ENCODE measurements at places on chromosomes 4 and X.

- no peak for DNase-seq
Measured at GRCh38 chr4:108619372-108620100, 840 bp upstream of the RPL34 start.

- no peak for DNase-seq
Measured at GRCh38 chr4:145520172-145520571, 38.5 kb downstream of the SMAD1 start.

- no peak for DNase-seq
Measured at GRCh38 chrX:107624893-107625292, 3.4 kb upstream of the PRPS1 start.

DNA sequence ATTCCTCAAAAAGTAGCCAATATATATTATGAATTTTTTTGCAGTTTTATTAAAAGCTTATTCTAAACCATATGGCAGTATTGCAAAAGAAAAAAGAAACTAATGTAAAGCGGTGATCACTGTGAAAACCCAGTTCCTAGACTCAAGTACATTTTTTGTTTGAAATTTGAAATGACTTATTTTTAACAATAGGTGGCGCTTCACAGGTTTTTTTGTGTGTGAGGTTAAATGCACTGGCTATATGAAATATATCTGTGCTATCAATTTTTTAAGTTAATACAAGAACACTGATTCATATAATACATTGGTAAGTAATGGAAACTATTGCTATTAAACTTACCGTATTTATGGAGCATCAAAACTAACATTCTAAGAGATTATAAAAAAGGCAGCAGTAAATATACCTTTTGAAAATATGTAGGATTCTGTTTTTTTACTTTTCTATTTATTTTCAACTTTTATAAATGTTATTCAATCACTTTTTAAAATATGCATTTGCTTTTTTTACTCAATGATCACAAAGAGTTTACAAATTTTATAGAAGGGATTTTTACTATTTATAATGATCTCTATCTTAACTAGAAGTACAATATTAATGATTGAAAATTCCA is 5.6 kb upstream of the SPRY1 start:
- no peak for DNase-seq

GRCh38 chr4:40317916-40318658 is 17.0 kb upstream of the CHRNA9 start:
- no peak for DNase-seq

GRCh38 chr4:57182132-57182874 is 72.1 kb upstream of the IGFBP7 start:
- peak; percentile 47 for DNase-seq

GRCh38 chr4:66023061-66023460 is 352.8 kb upstream of the EPHA5 start:
- no peak for DNase-seq

GRCh38 chrX:17183566-17183965 is 191.4 kb upstream of the NHS start:
- no peak for DNase-seq

DNA sequence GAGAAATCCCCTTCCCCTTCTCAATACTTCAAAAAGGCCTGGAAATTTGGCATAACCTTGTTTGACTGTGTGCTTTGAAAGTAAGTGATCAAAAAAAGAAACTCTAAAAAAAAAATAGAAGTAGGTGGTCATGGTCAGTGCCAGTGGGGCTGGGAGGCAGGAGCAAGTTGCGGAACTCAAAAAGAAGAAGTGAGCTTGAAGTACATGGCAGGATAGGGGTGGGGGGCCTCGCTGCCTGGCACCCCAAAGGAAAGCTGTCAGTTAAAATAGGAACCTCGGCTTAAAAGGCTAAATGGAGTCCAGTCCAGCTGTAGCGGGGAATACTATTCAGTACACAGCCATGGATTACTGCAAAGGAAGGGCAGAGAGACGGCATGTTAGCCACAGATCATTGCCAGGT is 12.2 kb upstream of the NKRF start:
- no peak for DNase-seq

GRCh38 chrX:153968754-153969124 is 2.9 kb downstream of the HCFC1 start:
- DNase-seq, result no peak

GRCh38 chrX:10906866-10907265 is 204.3 kb upstream of the HCCS start:
- no peak for DNase-seq

- DNase-seq, result no peak
Measured at GRCh38 chr4:26075583-26075982, 161.6 kb downstream of the SMIM20 start.

DNA sequence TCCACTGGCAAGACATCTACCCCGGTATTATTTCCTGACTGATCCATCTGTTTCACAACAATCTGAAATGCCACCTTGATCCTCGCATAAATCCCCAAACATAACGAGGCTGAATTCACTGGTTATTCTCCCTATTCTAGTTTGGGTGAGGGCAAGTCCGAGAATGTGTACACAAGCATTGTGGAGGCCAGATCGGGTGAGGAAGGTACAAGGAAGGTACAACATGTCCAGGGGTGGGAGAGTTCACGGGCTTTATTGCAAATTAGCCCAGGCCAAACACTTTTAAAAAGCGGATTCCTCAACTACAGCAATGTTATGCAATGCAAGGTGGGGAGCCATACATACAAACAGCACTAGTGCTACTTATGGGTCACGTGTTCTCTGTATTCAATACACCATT is 82.0 kb upstream of the STS start:
- no peak for DNase-seq

DNA sequence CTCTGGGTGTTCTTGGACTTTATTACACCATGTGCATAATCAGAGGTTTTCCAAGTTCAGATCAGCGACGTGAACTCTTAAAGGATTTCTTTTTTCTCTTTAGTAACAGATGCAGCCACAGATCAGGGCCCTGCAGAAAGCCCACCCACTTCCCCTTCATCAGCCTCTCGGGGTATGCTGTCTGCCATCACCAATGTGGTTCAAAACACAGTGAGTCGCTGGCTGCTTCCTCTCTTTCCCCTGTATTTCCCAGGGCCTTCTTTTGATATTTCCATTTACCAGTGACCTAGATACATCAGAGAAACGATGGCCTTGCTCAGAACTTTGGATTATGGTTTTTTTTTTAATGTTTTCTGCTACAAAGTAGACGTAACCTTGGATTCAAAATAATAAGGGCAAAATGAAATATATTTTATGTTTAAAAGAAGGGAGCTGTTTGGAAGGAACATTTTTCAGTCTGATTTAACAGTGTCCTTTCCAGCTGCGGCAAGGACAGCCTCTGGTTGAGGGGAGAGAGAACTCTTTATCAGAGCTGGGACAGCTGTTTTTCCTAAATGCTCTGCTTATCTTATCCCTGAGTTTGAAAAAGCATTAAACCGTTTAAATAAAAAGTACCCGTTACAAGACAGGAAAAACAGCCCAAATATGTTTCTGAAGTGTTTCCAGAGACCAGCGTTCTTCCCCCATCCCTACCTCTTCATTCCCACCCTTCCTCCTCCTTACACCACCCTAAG is 38.2 kb downstream of the FAM114A1 start:
- no peak for DNase-seq

DNA sequence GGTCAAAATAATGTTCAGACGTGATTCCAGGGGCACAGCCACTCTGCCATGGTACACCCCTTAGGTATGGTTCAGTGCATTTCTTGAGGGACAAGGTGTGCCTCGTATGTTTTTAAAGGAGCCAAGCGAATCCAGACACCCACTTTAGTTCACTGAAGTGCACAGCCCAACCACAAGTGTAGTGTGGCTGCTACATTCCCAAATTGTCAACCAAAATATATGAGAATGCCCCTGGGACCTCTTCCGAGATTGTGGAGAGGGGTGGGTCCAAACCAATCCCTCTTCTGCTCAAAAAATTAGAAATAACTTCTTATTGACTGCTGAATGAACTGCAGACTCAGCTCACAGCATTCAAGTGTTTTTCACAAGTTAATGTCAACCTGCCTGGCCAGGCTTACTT is 7.4 kb upstream of the BRS3 start:
- DNase-seq, result no peak

GRCh38 chr4:147287588-147287890 is 193.4 kb upstream of the EDNRA start:
- no peak for DNase-seq

- peak; percentile 40 for DNase-seq
Measured at GRCh38 chr4:5524446-5525299, 183.7 kb downstream of the EVC2 start.

- no peak for DNase-seq
Measured at GRCh38 chr4:167196344-167197012, 37.8 kb downstream of the SPOCK3 start.

DNA sequence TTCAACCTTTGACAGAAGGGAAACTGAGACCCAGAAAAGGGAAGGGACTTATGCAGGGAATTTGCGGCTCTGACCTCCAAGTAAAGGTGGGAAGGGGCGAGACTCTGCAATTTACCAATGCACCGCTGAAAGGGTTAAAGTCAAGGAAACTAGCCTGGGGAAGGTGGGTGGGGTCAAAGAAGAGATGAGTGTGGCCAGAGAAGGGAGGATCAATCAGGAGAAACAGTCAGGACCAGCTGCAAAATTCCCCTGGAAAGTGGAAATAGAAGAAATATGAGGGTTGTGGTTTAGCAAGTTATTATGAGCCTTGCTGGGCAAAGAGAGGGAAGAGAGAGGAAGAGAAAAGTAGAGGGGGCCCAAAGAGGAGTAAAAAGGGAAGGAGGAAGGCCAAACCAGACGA is 30.5 kb downstream of the STARD8 start:
- DNase-seq, result no peak

GRCh38 chr4:181312066-181312465 is 931.1 kb upstream of the TENM3 start:
- DNase-seq, result no peak

GRCh38 chr4:22869235-22869634 is 176.5 kb downstream of the GBA3 start:
- no peak for DNase-seq

DNA sequence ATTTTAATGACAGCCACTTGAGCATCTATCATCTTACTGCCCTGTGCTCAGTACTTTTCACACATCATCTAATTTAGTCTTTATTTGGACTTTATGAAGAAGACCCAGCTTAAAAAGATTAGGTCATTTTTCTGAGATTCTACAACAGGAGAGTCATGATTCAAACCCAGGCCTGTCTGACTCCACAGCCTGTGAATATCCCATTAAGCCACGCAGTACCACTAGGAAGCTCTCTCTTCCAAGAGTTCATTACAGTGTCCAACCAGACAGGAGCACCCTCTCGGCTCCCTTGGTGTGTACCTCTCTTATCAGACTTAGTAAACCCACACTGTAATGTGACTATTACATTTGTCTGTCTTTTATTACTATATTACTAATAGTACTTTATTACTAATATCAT is 332.8 kb downstream of the DHX15 start:
- DNase-seq, result no peak

DNA sequence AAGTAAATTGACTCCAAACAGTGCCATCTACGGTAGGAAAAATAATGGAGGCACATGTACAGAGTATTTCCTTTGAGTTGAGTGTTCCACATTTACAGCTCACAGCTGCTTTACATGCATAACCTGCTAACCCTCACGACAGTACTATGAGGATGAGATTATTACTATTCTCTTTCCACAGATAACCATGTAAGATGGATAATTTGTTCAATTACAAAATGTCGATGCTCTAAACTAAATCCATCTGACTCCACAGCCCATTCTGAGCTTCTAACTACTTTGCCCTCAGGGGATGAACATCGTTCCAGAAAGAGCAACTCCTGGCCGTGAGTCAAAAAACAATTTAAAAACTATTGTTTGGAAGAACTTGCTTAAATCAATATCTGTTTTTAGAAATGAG is 330.4 kb upstream of the NWD2 start:
- DNase-seq, result no peak

GRCh38 chr4:74098427-74098994 is 484 bp downstream of the CXCL2 start:
- no peak for DNase-seq

GRCh38 chr4:82380344-82380743 is 6.6 kb upstream of the HNRNPD start:
- DNase-seq, result no peak

DNA sequence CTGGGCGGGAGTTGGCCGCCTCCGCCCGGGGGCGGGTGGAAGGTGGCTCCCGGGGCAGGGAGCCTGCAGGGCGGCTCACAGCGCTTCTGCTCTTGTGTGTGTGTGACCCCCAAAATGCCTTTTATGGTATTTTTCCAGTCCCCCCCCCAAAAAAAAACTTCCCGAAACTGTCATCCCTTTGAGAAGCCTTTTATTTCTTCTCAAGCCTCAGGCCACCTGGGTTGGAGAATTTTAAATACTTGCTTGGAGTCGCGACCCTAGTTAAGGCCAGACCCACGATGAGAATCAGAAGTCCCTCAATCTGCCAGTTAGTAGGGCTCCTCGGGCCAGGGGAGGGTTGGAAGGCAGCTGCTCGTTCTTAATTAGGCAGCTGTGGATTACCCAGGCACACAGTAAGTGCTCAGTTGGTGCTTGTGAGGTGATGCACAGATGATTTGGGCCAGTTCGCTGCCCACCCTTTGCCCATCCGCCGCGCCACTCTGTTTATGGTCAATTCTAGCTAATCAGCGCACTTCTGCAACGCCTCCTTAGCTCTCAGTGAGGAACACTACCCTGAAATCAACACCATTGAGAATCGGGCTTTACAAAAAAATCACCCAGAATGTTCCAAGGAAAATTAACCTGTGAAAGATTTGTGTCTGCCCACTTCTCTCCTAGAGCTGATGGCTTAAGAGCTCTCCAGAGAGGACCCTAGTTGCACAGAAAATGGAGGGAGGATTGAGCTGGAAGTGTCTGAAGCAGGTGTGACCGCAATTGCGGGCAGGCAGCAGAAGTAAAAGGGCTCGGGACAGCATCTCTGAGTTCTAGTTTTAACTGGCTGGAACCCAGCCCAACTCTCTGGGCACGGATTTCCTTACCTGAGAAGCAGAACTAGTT is 648 bp upstream of the SCD5 start:
- no peak for DNase-seq

DNA sequence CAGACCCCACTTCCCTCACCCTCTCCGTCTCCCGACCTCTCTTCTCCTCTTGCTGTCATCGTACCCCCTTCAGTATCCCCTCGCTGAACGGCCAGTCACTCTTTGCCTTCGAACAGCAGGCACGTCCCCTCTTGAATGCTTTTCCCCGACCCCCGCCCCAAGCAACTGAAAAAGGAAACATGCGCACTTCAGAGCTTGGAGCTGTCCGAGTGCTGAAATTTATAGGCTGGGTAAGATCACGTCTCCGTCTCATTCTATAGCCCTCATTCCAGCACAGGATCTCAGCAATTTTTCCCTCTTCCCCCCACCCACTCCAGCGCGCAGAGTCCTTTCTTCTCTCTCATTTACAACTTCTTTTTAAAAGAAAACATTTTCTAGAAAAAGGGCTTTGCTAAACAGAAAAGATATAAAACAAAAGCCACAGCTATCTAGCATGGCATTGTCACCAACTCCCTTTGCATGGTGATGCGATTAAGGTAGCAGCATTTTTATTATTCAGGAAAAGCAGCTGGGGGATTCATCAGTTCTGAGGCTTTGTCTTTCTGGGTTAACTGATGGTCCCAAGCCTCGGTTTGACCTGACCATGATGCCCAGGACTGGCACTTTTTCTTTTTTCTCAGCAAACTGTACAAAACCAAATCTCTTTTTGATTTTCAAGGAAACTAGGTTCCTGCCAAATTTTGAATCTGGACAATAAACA is at the start of gene GLRA2:
TSS of gene GLRA2 (plus strand) at position 247 of the 700 bp plus-strand sequence. CDS start 522 bp downstream, outside the sequence.
- DNase-seq, result no peak

- no peak for DNase-seq
Measured at GRCh38 chrX:4710618-4711433, 997.4 kb upstream of the PRKX start.
